Activated CD8-positive, alpha-beta T cell treated with anti-CD3 and anti-CD28 coated beads, Interleukin-2, amount 10 ng/mL, durations not matched to agents 7 days and 5 days (primary cell): ENCODE measurements at places on chromosomes 2 and 18. TPM values are rescaled to one million over a fixed set of nuclear protein-coding genes. Genes with fewer than 3 reads are reported as not detected.

GRCh38 chr2:215619989-215620388 is 184.1 kb upstream of the FN1 start:
- no peaks in the 10 kb centered on the region for H3K36me3 ChIP-seq
- no peak overlapping the region for H3K27ac ChIP-seq
- no peak for DNase-seq
- H3K27me3 ChIP-seq: peaks cover 11% of the 10 kb centered on the region
- H3K4me3 ChIP-seq: no peak overlapping the region

NXPH2 gene
- total RNA-seq: not detected

- H3K36me3 ChIP-seq: peaks cover 14% of the 10 kb centered on the region
- no peak for DNase-seq
- no peak overlapping the region for H3K27ac ChIP-seq
- no peak overlapping the region for H3K4me3 ChIP-seq
- peaks cover 5% of the 10 kb centered on the region for H3K4me1 ChIP-seq
Measured at GRCh38 chr2:238265605-238266004, 22.8 kb downstream of the PER2 start.

MC2R gene
- not detected for total RNA-seq

CACNB4 gene
- total RNA-seq: 0.29 TPM

DNA sequence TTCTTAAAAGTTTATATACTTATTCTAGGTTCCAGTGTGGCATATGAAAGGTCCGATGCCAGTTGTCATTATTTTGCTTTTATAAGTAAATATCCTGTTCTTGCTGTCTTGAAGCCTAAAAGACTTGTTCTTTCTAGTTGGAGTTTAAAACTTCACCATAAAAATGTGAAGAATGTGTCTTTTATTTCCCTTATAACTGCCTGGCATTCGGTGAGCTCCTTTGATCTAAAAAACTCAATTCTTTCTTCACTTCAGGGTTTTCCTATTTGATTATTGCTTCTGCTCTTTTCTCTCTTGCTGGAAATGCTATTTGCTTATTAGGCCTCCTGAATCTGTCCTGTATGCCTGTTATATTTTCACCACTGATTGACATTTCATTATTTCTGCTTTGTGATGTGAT is 51.6 kb downstream of the TSPYL6 start:
- no peaks in the 10 kb centered on the region for H3K4me1 ChIP-seq
- no peaks in the 10 kb centered on the region for H3K27me3 ChIP-seq
- H3K36me3 ChIP-seq: no peaks in the 10 kb centered on the region
- H3K4me3 ChIP-seq: no peak overlapping the region
- no peak for DNase-seq

SFT2D3 gene
- total RNA-seq: 5.5 TPM

DNA sequence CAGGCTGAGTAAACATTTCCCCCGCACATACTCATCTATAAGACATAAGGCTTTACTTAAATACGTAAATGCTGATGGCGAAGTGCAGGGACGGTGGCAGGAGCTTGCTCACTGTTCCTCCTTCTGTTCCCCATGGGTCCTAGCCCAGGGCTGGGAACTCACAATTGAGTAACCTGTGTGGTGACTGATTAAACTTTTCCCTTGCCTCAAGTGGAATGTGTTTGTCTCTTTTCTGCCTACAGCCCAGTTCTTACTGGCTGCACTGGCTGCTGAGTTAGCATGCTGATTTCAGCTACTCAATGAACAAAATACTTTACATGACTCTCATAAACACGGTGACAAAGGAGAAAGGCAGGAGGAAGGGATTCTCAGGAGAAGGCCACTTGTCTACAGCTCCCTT is 87.3 kb downstream of the MARCO start:
- no peaks in the 10 kb centered on the region for H3K4me1 ChIP-seq
- no peaks in the 10 kb centered on the region for H3K27me3 ChIP-seq
- no peak overlapping the region for H3K27ac ChIP-seq
- H3K36me3 ChIP-seq: no peaks in the 10 kb centered on the region
- H3K4me3 ChIP-seq: no peak overlapping the region
- no peak for DNase-seq

GRCh38 chr2:239393388-239393940 is 7.4 kb downstream of the HDAC4 start:
- peaks cover 7% of the 10 kb centered on the region for H3K36me3 ChIP-seq
- H3K4me1 ChIP-seq: peaks cover 26% of the 10 kb centered on the region
- no peaks in the 10 kb centered on the region for H3K27me3 ChIP-seq

C2orf49 gene
- total RNA-seq: 19.8 TPM

DNA sequence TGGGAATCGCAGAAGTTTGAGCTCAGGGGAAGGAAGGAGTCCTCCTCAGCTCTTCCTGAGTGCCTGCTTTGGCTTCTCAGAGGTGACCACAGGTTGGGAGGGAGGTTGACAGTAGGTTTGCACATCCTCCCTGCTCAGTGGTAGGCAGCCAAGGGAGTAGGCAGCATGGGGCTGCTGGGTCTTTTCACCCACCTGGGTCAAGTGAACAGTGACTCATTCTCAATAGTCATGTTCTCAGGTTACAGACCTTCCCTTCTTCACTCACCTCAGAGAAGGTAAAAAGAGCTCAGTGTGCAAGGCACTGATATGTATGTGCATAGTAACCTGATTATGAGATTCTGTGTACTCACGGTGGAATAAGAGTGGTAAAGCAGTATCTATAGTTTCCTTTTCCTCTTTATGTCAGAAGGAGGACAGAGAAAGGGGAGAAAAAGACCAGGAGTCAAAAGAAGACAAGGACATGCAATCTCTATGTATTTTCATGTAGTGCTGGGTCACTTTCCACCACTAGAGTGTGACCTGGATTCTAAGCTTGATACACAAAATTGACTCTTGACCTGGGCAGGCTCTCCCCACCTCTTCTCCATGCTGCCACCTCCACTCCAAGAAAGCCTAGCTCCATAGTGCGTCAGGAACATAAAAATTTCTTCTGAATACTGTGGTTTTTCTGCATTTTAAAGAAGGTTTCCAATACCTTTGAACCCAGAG is 36.5 kb upstream of the ASNSD1 start:
- H3K27me3 ChIP-seq: no peaks in the 10 kb centered on the region
- H3K4me3 ChIP-seq: no peak overlapping the region
- peaks cover 11% of the 10 kb centered on the region for H3K4me1 ChIP-seq
- no peak for DNase-seq

GRCh38 chr2:130797493-130798435 is 39.0 kb upstream of the ARHGEF4 start:
- peak; percentile 94 for DNase-seq
- H3K27me3 ChIP-seq: peaks cover 8% of the 10 kb centered on the region
- peak overlapping the region; percentile 67 for H3K4me3 ChIP-seq

GRCh38 chr2:215773728-215774127 is 239.6 kb downstream of the MREG start:
- H3K27me3 ChIP-seq: peaks cover 6% of the 10 kb centered on the region
- no peak for DNase-seq
- no peak overlapping the region for H3K4me3 ChIP-seq
- no peaks in the 10 kb centered on the region for H3K4me1 ChIP-seq

VSNL1 gene
- not detected for total RNA-seq
